Femur (tissue), 1 donor: ENCODE measurements at places on chromosomes 16 and 17.
A peak's percentile ranks its signal among the peaks of the same experiment; 100 is the strongest.

DNA sequence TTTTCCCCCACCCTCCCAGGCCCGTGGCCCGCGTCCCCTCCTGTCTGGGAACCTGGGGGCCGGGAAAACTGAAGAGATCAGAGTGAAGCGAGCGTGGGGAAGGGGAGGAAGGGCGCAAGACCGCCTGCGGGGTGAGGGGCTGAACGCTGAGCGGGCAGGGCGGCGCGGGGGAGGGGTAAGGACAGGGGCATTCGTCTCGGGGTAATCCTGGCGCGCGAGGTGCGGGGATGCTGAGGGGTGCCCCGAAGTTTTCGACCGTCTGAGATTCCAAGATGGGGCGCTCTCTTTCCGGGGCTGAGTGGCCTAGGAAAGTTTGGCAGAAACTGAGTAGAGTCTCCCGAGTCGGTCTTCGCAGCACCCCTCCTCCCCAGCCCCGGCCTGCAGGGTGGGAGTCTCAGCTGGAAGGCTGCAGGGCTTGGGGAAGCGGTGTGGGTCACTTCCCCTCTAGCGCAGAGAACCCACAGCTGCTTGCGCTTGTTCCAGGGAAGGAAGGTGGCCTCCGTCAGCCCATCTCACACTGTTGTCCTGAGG is 555 bp downstream of the TTYH2 start:
- peak; percentile 73 for DNase-seq

- peak; percentile 86 for DNase-seq
Measured at GRCh38 chr17:76710863-76711611, at the start of gene MXRA7. Gene MXRA7, minus strand, starts transcription at chr17:76710965. Its CDS starts 19 bp downstream, at chr17:76710946.

GRCh38 chr17:60361889-60362288 is 30.0 kb downstream of the USP32 start:
- DNase-seq, result no peak

- DNase-seq, result no peak
Measured at GRCh38 chr17:17108451-17109049, 66.3 kb downstream of the MPRIP start.
